Left renal pelvis (tissue), 4 donors: ENCODE measurements at places on chromosomes 13 and 19. TPM values are rescaled to one million over a fixed set of nuclear protein-coding genes. Genes with fewer than 3 reads are reported as not detected.

DNA sequence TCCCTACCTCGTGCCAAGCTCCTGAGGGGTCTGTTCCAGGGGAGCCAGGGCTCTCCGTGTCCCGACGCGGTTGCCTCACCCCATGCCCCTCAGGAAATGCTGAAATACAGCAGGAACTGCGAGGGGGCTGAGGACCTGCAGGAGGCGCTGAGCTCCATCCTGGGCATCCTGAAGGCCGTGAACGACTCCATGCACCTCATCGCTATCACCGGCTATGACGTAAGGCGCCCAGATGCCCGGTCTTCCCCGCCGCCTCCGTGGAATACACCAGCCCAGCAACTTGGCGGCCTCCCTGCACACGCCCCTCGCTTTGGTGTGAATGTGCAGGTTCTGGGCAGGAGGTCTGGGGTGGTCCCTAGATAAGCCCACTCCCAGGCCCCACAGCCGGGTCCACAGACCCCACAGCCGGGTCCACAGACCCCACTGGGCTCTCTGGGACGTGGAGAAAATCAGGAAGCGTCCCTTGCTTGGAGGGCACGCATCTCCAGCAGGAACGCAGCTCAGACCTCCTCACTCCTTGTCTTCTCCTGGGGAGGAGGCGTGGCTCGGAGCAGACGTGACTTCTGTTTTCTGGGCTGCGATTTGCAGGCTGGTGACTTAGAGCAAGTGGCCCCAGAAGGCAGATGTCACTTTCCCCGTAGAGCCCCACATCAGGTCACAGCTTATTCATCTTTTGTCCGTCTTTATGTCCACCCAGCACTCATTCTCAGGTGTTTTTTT is 19.4 kb upstream of the F7 start:
- DNase-seq, result no peak

- no peak for DNase-seq
Observed at GRCh38 chr13:41122838-41123237, 9.8 kb downstream of the KBTBD6 start.

GRCh38 chr19:47068246-47068645 is 19.8 kb upstream of the TMEM160 start:
- DNase-seq, result no peak

DNA sequence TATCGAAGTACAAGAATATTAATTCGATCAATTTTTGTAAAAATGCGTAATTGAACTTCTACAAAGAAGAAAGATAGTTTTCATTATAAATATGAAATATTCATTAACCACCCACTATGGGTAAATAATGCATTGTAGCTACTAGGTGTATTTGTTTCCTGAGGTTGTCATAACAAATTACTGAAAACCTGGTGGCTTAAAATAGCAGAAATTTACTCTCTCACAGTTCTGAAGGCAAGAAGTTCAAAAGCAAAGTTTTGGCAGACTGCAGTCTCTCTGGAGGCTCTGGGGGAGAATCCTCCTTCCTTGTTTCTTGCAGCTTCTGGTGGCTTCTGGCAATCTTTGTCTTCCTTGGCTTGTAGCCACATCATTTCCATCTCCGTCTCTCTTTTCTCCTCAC is 99.2 kb upstream of the MIR17HG start:
- DNase-seq, result no peak

- DNase-seq, result no peak
Observed at GRCh38 chr13:102658660-102659059, 36.2 kb downstream of the METTL21C start.

- DNase-seq, result no peak
Observed at GRCh38 chr13:106336668-106337067, 198.8 kb downstream of the EFNB2 start.

The SMIM44 gene
- polyA plus RNA-seq, result not detected

- DNase-seq, result no peak
Observed at GRCh38 chr19:35379992-35380391, 9.1 kb downstream of the GPR42 start.

The PCDH17 gene
- 18.3 TPM for polyA plus RNA-seq
